ENCODE measurements at places on chromosomes 6 and 20. TPM values are rescaled to one million over a fixed set of nuclear protein-coding genes. Genes with fewer than 3 reads are reported as not detected.

F13A1 gene
- total RNA-seq, result not detected

RAET1L gene
- 0.49 TPM for total RNA-seq

ZBTB12 gene
- 3.9 TPM for total RNA-seq

SIRPD gene
- total RNA-seq, result not detected

UST gene
- total RNA-seq, result 5.5 TPM

FAM83C gene
- total RNA-seq, result 0.09 TPM

SRF gene
- 17.6 TPM for total RNA-seq

VSTM2L gene
- 19.8 TPM for total RNA-seq

TSBP1 gene
- not detected for total RNA-seq

MOG gene
- total RNA-seq, result not detected

RPS10 gene
- 1,739 TPM for total RNA-seq

BMP2 gene
- total RNA-seq, result 0.33 TPM

TNFRSF21 gene
- 11.7 TPM for total RNA-seq

PROKR2 gene
- not detected for total RNA-seq

LGSN gene
- 1.9 TPM for total RNA-seq

PDYN gene
- not detected for total RNA-seq

LAMP5 gene
- total RNA-seq, result not detected

SCRT2 gene
- total RNA-seq, result 0.04 TPM

PTK6 gene
- total RNA-seq, result 2.0 TPM

DHX35 gene
- total RNA-seq, result 7.1 TPM

CTNNBL1 gene
- total RNA-seq, result 61.4 TPM

SLC44A4 gene
- total RNA-seq, result not detected

PPP1R14C gene
- total RNA-seq, result 3.7 TPM

C20orf204 gene
- 0.29 TPM for total RNA-seq

SLC4A11 gene
- total RNA-seq, result 15.6 TPM

GPR63 gene
- total RNA-seq, result 0.30 TPM

TRIM40 gene
- total RNA-seq, result not detected

ACTL10 gene
- total RNA-seq, result not detected

CGAS gene
- 4.5 TPM for total RNA-seq

UBE3D gene
- total RNA-seq, result 2.8 TPM

AMD1 gene
- 189 TPM for total RNA-seq

ZFP57 gene
- not detected for total RNA-seq

TOX2 gene
- 10.4 TPM for total RNA-seq

MYLK2 gene
- 0.43 TPM for total RNA-seq

DACT2 gene
- 0.06 TPM for total RNA-seq

RBM24 gene
- total RNA-seq, result 9.3 TPM

NEDD9 gene
- total RNA-seq, result 67.2 TPM

PHF20 gene
- total RNA-seq, result 38.0 TPM

PSORS1C2 gene
- not detected for total RNA-seq

GRM4 gene
- total RNA-seq, result 0.08 TPM

RHAG gene
- total RNA-seq, result not detected

MACROD2 gene
- 0.51 TPM for total RNA-seq

SLPI gene
- total RNA-seq, result 11.9 TPM

ZNF391 gene
- total RNA-seq, result 0.25 TPM

CUL7 gene
- 8.6 TPM for total RNA-seq

MAP1LC3A gene
- 25.2 TPM for total RNA-seq

SOBP gene
- 1.0 TPM for total RNA-seq

THBS2 gene
- 0.09 TPM for total RNA-seq

PHF1 gene
- 15.4 TPM for total RNA-seq

HDGFL1 gene
- not detected for total RNA-seq

AVP gene
- not detected for total RNA-seq

EYA4 gene
- total RNA-seq, result 7.5 TPM

RIPOR3 gene
- not detected for total RNA-seq

BTBD3 gene
- 12.5 TPM for total RNA-seq

PRR18 gene
- total RNA-seq, result 0.29 TPM

MUC22 gene
- total RNA-seq, result 0.02 TPM
